ENCODE measurements at places on chromosomes 2 and 18.

- no peak for DNase-seq
Observed at GRCh38 chr18:37309059-37309458, 256.5 kb downstream of the CELF4 start.

DNA sequence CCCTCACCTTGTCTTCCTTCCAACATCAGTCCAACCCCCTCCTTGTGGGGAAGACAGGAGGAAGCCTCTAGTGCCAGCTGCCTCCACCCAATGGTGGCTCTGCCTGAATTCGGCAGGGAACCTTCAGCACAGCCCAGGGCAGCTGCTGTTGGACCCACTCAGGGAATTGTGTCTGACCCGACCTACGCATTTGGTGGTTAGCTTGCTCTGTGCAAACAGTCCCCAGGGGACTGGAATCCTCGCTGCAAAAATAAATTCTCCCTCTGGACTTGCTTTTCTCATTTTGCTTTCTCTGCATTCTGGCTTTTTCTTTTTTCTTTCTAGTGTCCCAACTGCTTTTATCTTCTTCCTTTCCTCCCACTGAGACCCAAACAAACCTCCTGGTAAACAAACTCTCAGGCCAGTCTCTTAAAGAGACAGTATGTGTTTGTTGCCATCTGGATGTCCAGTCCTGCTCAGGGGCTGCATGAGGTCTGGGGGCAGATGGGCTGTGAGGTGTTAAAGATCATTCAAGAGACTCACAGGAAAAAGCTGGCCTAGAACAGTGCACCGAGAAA lies 137.7 kb upstream of the HAAO start:
- DNase-seq, result no peak

- DNase-seq, result no peak
Observed at GRCh38 chr2:197813093-197813787, 8.8 kb downstream of the PLCL1 start.

- DNase-seq, result no peak
Observed at GRCh38 chr2:217163987-217164386, 304.1 kb upstream of the TNP1 start.

DNA sequence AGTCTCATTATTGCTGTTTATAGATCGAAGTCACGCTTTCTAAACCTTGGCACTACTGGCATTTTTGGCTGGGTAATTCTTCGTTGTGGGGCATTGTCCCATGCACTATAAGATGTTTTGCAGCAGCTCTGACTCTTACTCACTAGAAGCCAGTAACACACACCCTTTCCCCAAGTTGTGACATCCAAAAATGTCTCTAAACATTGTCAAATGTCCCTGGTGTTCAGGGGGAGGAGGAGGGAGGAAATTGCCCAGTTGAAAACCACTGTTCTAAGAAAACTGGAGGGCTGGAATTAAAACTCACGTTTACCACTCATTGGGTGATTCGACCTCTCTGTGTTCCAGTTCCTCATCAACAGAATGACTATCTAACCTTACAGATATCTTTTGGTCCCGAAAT lies 115.7 kb upstream of the KLF7 start:
- DNase-seq, result no peak

DNA sequence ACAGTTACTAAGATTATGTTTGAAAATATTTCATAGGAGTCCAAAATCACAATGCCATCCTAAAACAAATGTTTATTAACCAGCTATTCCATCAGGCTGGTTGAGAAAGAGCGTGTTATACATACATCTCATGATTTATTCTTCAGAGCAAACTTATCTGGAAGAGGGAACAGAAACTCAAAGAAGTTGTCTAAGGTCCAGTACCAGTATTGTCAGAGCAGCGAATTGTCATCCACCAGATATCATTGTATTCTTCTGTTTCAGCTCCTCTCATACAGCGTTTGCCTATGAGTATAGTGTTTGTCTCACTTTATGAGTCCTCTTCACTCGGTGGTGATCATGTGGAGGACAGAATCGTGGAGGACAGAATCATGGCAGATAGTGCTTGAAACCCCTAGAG lies 238.2 kb downstream of the OSR1 start:
- no peak for DNase-seq

GRCh38 chr2:144519934-144520731 lies at the start of gene ZEB2:
Gene ZEB2, minus strand, starts transcription at chr2:144520119. Its CDS starts 2,769 bp downstream, at chr2:144517350.
- DNase-seq, result peak; percentile 35

DNA sequence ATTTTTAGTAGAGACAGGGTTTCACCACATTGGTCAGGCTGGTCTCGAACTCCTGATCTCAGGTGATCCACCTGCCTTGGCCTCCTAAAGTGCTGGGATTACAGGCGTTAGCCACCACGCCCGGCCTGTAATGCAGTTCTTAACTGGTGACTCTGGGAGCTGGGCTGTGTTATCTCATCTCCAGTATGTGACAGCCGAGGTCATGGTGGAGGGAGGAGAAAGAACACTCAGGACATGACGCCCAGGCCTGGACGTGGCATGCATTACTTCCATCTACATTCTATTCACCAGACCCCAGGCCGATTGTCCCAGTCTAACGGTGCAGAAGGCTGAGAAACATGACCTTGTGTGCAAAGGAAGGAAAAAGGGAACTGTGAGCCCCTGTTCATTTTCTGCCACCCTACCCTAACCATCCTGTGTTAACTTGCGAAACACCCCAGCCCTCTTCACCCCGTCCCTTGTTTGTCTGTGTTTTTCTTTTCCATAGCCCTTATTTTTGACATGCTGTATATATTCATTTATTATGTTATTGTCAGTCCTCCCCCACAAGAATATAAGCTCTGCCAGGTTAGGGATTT lies 88.1 kb upstream of the ASAP2 start:
- no peak for DNase-seq

- no peak for DNase-seq
Observed at GRCh38 chr2:234571620-234572407, 74.9 kb upstream of the ARL4C start.

DNA sequence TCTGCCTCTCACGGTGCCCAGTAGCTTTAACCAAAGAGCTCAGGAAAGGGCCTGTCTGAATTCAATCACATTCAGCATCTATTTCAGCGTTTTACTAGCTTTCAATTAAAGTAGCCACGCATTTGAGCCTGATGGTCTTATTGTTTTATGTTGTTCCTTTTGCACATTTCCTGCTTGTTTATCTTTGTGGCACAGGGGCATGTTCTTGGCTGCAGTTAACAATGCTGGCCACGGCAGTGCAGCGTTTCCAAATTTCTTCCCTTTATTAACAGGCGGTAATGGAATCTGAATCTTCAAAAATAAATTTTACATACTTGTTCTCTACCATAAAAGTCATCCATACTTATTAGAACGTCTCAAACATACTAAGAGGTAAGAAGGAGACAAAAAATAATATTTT lies 46.2 kb downstream of the HPCAL1 start:
- DNase-seq, result no peak

GRCh38 chr2:219636941-219637841 lies 9.8 kb downstream of the SLC4A3 start:
- DNase-seq, result peak; percentile 20

DNA sequence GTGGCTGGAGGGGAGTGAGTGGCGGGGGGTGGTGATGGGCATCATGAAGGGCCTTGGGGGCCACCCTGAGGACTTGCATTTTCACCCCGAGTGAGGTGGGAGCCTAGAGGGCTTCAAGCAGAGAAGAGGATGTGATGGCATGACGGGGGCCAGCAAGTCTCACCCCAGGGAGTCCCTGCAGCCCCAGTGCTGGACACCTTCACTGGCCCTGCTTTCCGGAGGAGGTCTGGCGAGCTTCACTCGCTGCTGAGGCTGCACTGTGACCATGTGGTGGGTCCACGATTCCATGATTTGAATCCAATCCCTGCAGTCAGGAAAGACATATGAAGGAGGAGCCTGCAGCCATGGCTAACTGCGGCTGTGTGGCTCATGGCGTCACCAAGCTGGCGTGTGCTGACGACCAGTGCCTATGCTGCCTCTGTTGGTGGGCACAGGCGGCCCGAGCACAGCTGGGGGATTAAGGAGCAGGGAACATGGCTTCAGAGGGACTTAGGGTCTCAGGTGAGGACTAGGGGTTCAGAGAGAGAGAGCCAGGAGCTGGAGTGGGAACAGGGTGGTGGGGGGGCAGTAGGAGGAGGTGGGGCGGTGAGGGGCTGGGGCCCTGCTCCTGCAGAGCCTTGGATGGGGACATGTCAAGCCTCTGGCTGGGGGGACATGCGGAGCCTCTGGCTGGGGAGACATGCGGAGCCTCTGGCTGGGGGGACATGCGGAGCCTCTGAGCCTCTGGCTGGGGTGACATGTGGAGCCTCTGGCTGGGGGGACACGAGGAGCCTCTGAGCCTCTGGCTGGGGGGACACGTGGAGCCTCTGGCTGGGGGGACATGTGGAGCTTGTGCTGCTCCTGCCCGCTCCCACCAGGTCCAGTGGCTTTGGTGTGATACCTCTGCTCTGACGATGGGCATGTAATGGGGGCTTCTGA lies 3.6 kb downstream of the ZAP70 start:
- peak; percentile 48 for DNase-seq

GRCh38 chr2:196983934-196984333 lies 57.4 kb upstream of the PGAP1 start:
- no peak for DNase-seq

DNA sequence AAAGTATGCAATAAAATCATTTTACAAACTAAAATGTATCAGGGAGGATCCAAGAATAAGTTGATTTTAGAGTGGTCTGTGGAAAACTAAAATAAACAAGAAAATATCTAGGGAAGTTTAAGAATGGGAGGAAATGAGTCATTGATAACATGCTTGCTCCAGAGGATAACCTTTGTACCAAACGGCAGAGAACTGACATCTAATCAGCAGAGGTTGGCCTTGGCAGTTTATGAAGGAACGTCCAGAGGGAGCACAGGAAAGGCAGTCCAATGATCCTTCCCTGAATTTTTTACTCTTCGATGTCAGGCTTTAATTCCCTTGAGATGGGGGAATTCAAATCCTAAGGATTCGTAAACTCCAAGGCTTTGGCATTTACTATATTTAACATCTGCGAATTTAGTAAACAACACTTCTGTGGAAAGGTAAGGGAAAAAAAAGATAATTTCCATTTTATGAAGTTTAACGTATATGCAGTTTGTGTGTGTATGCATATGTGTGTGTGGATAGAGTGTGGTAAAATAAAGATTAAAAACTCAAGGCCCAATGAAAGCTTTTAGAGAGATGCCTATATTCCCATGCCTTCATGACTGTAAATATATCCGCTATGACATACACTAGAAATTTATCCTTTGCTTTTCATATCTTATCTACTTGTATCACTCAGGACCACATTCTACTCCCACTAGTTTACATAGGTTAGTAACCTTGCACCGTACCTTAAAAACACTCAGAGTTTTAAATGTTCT lies 8.7 kb upstream of the INPP1 start:
- DNase-seq, result no peak

GRCh38 chr2:240298117-240298790 lies 137.2 kb upstream of the GPC1 start:
- DNase-seq, result no peak

DNA sequence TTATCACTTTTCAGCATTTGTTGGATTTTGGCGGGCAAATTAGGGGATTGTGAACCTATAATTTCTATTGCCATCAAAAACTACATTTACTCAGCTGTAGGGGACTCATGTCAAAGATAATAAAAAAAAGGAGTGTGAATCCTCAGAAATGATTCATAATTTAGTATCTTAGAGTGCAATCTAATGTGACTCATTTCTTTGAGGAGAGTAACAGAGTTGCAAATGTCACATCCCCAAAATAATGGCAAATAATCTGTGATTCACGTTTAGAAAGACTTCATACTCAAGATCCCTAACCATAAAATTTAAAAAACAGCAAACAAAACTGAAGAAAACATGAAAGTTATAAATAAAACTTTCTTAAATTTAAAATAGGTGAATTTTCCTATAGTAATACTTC lies 373.0 kb downstream of the CDH2 start:
- no peak for DNase-seq

- no peak for DNase-seq
Observed at GRCh38 chr2:141316606-141317005, 814.2 kb downstream of the LRP1B start.

DNA sequence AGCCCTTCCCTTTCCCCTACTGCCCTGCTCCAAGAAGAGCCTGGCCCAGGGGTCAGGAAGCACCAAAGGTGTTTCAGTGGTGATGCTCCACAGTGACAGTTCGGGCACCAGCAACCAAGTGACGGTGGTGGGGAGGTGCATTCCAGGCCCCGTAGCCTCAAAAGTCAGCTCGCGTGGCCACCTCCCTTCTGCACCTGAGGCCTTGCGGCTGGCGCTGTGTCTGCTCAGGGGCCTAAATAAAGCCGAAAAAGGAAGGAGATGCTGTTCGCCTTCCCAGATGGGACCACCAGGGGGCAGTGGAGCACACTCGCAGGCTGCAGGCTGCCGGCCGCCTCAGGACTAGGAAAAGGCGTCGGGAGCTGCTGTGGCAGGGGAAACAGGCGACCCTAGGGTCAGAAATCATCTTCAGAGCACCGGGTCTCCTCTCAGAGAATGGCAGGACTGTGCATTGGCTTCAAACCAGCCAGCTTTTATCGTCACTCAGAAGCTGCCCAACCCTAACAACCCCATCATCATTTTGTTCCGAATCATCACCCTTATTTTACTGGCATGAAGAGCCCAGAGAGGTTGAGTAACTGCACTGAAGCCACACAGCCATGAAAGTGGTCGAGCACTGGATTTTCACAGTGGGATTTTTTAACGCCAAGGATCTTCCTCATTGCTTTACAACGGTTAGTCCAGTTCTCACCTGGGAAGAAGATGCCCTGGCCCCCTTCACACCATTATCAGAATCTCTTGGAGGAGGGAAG lies 213.0 kb upstream of the CELF4 start:
- DNase-seq, result peak; percentile 66

- no peak for DNase-seq
Observed at GRCh38 chr2:135798275-135798705, 38.7 kb downstream of the LCT start.

DNA sequence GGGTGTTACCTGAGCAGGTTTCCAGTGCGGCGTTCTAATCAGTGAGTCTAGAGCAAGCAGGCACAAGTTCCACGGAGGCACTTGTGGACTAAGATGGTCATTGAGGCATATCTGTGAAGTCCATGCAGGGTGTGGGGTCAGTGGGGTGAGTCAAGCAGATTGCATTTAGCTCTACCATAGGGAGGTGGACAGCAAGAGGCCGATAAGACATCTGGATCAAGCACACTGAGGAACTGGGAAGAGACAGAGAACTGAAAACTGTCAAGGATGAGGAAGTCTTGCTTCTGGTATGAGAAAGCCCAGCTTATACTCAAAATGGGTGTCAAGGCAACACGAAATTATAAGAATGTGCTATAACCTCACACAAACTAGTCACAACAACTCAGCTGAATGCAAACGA lies 61.2 kb upstream of the SLC39A10 start:
- DNase-seq, result no peak

All from activated naive CD8-positive, alpha-beta T cell treated with anti-CD3 and anti-CD28 coated beads, Interleukin-2, amount 10 ng/mL, durations not matched to agents 7 days and 5 days (primary cell).